ENCODE measurements at places on chromosomes 1 and 21. TPM values are rescaled to one million over a fixed set of nuclear protein-coding genes. Genes with fewer than 3 reads are reported as not detected.

DNA sequence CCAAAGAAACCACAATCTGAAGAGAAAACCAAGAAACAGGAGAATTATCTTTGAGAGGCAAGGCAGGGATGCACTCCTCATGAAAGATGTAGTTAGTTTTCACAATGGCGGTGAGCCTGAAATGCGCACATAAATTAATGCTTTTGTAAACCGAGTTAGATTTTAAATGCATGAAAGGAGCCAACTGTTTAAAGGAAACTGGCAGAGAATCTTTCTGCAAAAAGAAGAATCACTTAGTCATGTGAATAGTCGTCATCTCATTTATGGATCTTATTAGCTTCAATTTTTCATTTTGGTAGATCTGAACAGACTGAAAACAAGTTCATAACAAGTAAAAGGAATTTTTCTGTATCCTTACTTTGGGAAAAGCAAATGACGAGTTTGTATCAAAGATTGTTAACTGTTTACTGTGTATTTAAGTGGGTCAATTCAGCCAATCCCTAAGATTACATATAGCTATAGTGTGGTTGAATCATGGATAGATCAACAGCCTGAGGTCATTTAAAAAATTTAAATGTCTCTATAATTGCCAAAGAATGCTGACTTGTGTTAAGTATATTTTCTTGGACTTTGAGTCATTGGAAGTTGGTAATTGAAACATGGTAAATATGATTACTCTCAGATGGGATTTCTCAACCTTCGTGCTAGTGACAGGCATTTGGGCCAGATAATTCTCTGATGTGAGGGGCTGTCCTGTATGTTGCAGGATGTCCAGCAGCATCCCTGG, 226.6 kb upstream of the KAZN start:
- peak; percentile 15 for DNase-seq
- no peaks in the 10 kb centered on the region for H3K4me1 ChIP-seq
- H3K27ac ChIP-seq: no peak overlapping the region
- peaks cover 2% of the 10 kb centered on the region for H3K27me3 ChIP-seq
- H3K36me3 ChIP-seq: no peaks in the 10 kb centered on the region

DNA sequence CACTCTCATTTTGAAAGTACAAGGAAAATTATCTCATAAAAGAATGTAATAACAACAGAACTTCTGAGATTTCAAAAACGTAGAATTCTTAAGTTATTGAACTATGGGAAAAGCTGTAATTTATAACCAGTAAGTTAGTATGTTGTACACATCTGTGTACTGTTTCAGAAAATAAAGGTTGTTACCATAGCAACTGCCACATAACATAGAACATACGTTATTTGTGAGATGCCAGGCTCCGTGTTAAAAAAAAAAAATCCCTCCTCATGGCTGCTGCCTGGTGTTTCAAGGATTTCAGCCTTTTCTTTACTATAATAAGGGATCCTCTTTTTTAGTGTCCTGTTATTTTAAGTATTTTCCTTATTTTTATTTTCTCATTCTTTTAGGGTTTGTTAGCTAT, 79.5 kb downstream of the RWDD3 start:
- no peak overlapping the region for H3K27ac ChIP-seq
- no peak overlapping the region for H3K4me3 ChIP-seq
- no peaks in the 10 kb centered on the region for H3K4me1 ChIP-seq
- no peak for DNase-seq

SPAG17 gene
- 0.67 TPM for total RNA-seq

MROH7 gene
- total RNA-seq: not detected

AMY1B gene
- not detected for total RNA-seq

CELA3A gene
- total RNA-seq: not detected
